Upper lobe of left lung (tissue), 6 donors: ENCODE measurements at places on chromosomes 1 and 21. TPM values are rescaled to one million over a fixed set of nuclear protein-coding genes. Genes with fewer than 3 reads are reported as not detected.
A peak's percentile ranks its signal among the peaks of the same experiment; 100 is the strongest.

GRCh38 chr1:108636876-108637275 lies 24.0 kb downstream of the HENMT1 start:
- DNase-seq, result no peak

DNA sequence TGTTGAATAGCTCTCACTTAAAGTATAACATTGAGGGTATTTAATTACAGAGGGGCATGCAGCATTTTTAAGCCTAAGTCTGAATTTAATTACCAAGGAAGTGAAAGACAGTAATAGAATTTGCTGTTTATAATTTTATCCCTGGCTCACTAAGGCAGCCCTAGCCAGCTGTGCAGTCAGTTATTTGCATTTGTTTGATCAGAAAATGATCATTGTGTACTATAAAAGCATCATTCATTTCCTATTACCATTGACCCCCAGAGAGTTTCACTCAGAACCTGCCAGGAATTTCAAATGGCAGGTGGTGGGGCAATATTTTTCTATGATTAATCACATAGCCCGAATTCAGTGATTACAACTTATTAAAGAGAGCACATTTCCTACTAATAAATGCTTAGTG lies 277.1 kb upstream of the KAZN start:
- DNase-seq, result no peak

DNA sequence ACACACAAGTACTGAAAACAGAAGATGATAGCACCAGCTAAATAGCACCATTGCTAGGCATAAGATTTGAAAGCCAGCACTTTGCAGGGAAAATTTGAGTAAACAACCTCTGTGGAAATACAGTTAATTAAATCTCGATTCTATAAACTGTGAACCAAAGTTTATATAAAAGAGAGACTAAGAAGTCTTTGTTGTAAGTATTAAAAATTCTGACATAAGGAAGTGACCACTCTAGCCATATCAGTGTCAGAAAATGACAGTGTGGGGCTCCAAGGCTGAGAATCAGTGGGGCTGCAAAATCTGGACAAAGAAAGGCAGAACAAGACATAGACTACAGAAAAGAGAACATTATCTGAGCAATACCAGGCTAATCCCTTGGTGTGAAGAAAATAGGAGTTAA lies 292.2 kb downstream of the ST6GALNAC3 start:
- DNase-seq, result no peak

DNA sequence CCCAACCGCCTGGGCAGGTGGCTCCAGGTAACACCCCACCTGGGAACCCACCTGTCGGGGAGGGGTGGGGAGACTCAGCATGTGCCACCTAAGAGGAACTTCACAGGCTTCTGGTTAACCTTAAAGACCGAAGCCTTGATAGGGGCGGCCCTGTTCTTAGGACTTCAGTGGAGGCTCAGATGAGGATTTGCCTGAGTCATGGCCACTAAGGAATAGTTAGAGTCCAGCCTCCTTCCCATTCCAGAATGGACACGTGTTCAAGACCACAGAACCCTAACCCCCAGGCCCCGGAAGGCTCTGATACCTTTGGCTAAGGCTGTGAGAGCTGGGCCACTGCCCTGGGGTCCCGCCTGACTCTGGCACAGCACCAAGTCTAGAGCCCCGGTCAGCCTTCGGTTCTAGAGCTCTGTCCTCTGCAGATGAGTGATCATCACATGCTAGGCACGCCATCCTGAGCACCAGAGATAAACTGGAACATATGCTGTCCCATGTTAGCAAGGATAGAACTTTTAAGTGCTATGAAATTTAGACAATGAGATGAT lies 20.3 kb downstream of the PADI6 start:
- DNase-seq, result no peak

DNA sequence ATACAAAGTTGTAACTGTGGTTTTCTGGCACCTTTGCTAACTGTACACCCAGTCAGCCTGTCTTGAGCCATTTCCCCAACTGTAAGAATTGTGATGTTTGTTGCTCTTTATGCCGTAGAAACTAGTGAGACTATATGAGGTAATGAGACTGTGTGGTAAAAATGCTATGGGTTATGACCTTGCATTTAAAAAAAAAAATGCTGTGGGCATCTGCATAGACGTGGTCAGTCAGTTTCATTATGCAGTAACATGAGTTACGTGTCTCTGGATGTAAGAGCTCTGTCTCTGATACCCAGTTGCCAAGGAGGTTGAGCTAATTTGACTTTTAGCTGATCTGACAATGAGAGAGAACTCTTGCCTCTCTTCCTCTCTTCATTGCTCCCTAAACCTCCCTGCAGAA lies 80.6 kb upstream of the LAMC2 start:
- no peak for DNase-seq

GRCh38 chr1:147547065-147547464 lies 5.8 kb downstream of the BCL9 start:
- no peak for DNase-seq

The ATP1B1 gene
- 172 TPM for total RNA-seq

GRCh38 chr1:162214202-162214601 lies 144.7 kb downstream of the NOS1AP start:
- no peak for DNase-seq

- DNase-seq, result no peak
Observed at GRCh38 chr1:21347072-21347581, 56.9 kb upstream of the ECE1 start.

- no peak for DNase-seq
Observed at GRCh38 chr1:48979940-48980339, 203.2 kb upstream of the BEND5 start.

GRCh38 chr1:164473544-164473943 lies 85.4 kb upstream of the PBX1 start:
- no peak for DNase-seq

DNA sequence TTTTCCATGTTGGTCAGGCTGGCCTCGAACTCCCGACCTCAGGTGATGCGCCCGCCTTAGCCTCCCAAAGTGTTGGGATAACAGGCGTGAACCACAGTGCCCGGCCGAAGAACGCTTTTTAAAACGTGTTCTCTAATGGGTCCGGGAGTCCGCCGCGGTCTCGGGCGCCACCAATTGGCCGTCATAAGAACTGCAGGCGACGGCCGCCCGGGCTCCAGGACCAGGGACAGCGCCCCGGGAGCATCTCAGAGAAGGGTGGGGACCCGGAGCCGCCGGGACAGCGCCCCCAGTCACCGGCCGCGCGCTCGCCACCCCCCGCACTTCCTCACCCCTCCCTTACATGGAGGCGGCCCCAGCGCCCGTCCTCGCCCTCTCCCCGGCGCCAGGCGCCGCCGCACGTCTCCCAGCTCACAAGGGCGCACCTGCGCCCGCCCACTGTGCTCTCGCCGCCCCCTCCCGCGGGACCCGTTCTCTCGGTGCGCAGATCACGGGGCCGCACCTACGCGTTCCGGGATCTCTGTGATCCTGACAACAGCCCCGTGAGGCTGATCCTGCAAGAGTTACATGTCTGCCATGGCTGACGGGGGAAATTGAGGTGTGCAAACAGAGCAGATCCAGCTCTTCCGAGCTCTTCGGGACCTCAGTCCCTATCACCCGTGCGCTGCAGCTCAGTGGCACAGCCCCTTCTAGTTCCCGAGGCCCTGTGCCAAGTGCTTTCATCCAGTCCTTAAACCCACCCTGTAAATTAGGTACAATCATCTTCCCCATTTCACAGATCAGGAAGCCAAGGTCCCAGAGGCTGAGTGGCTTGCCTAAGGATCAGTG lies 9.8 kb downstream of the RAP1GAP start:
- peak; percentile 95 for DNase-seq

The ARMH1 gene
- 14.0 TPM for total RNA-seq

GRCh38 chr21:32494934-32495709 lies 82.6 kb downstream of the EVA1C start:
- no peak for DNase-seq

The DCST1 gene
- total RNA-seq, result not detected

- DNase-seq, result peak; percentile 76
Observed at GRCh38 chr1:174875306-174875705, 124.4 kb upstream of the CACYBP start.

The PRKAA2 gene
- 8.2 TPM for total RNA-seq

GRCh38 chr1:155044812-155045657 lies 6.1 kb upstream of the ADAM15 start:
- DNase-seq, result peak; percentile 95

DNA sequence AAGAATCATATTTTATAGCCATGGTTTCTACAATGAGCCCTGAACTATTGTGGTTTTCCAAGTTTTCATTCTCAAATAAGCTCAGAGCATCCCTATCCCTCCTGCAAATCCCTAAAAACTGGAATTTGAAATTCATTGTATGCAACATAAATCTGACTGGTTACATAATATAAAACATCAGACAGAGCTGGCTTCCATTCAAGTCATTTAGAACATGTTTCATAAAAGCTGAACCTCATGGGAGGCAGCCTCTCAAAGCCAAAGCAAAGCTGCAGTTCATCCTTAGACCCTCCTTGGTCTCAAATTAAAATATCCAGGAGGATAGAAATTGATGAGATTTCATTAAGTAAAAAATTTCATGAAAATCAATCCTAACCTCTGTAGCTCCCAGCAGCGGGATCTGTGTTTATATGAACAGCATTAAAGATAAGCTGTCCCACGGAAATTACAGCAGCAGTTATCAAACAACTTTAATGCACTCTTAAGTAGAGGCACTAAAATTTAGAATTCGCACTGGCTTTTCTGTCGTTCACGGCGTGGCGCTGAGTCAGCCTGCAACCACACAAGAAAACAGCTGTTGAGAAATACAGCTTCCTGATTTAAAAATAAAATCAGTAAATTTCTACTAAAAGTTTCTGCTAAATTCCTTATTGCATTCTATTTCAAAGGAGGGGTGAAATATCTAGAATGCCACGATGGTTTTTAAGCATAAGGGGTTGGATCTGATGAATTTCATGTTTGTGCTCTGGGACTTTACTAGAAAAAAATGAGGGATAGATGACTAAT lies 99.9 kb upstream of the TIAM1 start:
- DNase-seq, result peak; percentile 40
